ENCODE measurements at places on chromosomes 3 and 15. TPM values are rescaled to one million over a fixed set of nuclear protein-coding genes. Genes with fewer than 3 reads are reported as not detected.

GRCh38 chr3:56862352-56863062, 60.8 kb upstream of the ARHGEF3 start:
- DNase-seq = no peak

The DPPA2 gene
- total RNA-seq = not detected

GRCh38 chr15:43105077-43105736, 631 bp downstream of the UBR1 start:
- no peak for DNase-seq

GRCh38 chr3:159555205-159555604, 433.4 kb upstream of the IL12A start:
- DNase-seq = no peak

The KIF15 gene
- 0.42 TPM for total RNA-seq

- DNase-seq = no peak
Measured at GRCh38 chr15:89377842-89378295, 43.2 kb upstream of the POLG start.

GRCh38 chr15:99826157-99826780, 93.0 kb upstream of the LYSMD4 start:
- no peak for DNase-seq

The GOLGB1 gene
- total RNA-seq = 56.5 TPM

The TLE3 gene
- total RNA-seq = 52.5 TPM
